ENCODE measurements at places on chromosomes 3 and 15. TPM values are rescaled to one million over a fixed set of nuclear protein-coding genes. Genes with fewer than 3 reads are reported as not detected.

DNA sequence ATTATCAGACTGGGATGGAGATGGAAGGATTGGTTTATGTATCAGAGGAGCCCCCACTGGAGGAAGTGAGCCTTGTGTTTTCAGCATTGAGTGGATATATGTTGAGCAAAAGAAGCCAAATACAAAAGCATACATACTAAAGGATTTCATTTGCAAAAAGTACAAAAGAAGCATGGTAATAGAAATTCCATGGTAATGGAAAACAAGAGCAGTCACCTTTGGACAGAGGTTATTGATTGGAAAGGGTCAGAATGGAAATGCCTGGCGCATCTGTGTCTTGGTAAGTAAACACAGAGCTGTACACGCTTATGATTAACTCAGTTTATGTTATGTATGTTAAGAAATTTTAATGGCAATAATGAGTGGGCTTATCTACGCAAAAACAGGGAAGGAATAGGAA lies 72.7 kb downstream of the DHX36 start:
- no peak for DNase-seq

GRCh38 chr3:48301020-48301799 lies 32.3 kb downstream of the SPINK8 start:
- DNase-seq: peak; percentile 95

DNA sequence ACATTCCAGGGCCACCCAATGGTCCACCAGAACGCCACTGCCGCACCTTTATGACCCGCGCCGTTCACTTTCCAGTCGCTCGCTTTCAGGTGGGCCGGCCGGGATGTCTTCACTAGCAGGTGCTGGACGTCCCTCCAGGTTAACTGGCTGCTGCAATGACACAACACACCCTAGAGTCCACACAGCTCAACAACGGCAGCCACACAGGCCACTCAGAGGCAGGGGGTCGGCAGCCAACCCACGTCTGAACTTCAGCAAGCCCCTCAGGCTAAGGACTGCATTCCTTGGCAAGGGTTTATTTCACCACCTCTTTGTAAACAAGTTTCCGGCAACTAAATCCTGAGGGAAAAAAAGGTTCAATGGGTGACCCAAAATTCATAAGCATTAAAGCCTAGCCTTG lies 89.2 kb upstream of the SNRPA1 start:
- DNase-seq: no peak

The EBLN2 gene
- polyA plus RNA-seq: 1.8 TPM

The PLA2G4E gene
- not detected for polyA plus RNA-seq

- no peak for DNase-seq
Measured at GRCh38 chr3:151386056-151386455, 1.5 kb upstream of the P2RY12 start.

DNA sequence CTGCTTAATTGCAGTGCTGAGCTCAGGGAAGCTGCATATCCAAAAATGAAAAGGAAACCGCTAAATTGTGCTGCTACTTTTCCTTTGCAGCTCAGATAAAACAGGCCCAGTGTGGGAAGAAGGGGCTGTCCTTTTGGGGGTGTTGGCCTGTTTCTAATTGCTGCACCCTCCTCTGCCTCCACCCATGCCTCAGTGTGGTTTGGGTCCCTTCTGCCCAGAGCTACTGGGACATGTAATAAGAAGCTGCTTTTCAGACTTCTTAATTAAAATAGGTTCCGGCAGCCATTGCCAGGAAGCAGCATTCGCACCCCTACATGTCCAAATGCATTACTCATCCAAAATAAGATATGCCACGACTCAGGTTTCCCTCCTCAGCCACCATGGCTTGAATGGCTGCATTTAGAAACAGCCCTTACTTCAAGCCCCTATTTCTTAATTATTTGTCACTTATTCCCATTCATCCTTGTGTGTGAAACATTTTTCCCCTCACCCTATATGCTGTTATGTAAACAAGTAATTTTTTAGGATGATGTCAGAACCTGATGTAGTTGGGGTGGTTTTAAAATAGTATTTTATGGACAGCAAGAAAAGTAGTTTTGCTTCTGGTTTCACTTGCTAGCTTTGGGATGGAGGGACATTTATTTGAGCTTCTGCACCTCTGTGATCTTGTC lies 235.9 kb upstream of the CTDSPL start:
- no peak for DNase-seq

Measured in ovary (tissue), 10 donors.